ENCODE measurements at places on chromosomes 11 and 22. TPM values are rescaled to one million over a fixed set of nuclear protein-coding genes. Genes with fewer than 3 reads are reported as not detected.

DNA sequence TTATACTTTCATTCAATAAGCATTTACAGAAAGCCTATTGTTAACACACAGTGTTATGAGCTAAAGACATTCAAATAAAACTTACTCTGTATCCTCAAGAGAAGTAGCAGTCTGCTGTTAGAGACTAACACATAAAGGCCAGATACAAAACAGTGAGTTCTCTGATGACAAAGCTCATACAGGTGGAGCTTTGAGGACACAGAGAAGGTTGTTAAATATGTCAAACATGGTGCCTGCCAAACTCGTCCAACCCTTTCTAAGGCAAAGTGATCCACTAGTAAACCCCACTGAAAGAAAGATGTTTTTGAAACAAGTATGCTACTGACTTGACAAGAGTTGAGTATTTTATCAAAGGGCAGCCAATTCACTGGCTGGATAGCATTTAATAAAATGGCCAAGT is 70.1 kb downstream of the C2CD3 start:
- no peak for DNase-seq

DNA sequence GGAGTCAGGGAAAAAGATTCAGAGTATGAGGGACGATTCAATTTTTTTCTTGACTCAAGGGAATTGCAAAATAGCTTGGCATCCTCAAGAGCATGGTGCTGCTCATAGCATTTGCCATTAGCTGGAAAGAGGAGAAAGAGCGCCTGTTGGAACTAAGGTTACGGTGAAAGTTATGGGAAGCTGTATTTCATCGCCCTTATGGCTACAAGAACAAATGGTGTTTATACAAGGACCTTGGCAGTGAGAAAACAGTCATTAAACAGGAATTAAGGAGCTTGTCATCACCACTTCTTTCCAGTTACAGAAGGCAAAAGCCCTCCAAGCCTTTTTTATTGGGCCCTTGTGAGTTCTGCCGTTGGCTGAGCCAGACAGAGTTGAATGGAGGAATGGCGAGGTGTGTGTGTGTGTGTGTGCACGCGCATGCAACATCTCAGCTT is 74.2 kb downstream of the ALX4 start:
- peak; percentile 74 for DNase-seq

- DNase-seq, result no peak
Observed at GRCh38 chr11:112565551-112565950, 304.9 kb upstream of the PLET1 start.

DNA sequence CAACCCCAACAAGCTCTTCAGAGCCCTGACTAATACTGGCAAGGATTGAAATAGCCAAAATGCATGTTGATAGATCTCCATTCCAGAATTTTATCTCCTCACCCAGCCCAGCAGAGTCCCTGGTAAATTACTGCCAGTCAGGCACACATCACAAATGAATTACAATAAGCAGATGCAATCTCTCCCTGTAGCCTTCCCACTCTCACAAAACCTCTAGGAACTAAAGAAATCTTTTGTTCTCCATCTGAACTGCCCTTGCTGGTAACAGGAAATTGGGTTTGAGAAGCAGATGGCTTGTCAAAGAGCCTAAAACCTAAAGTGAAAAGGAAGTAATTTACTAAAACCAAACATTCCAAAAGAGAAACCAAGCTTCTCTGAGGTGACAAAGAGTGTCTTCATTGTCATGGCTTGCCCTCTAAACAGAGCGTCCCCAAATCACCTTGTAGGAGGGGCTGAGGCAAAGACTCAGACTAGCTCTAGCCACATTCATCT is 59.5 kb downstream of the FAM168A start:
- no peak for DNase-seq

DNA sequence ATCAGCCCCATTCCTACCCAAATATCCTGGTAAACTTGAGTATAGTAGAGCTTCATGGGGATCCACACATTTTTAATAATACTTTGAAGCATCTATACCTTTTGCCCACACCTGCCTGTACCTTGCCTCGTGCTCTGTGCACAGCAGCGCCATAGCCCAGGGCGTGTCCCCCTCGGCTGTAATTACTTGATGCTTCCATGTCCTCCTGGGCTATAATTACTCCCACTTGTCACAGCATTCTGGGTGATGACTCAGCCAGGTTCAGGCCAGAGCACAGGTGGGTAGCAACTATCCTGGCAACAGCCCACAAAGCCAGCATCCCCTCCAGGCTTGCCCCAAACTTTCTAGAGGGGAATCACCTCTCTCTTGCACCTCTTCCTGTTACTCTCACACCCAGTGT is 23.7 kb upstream of the SLC36A4 start:
- DNase-seq, result no peak

- DNase-seq, result peak; percentile 66
Observed at GRCh38 chr22:31753005-31753633, 700 bp upstream of the DEPDC5 start.

DNA sequence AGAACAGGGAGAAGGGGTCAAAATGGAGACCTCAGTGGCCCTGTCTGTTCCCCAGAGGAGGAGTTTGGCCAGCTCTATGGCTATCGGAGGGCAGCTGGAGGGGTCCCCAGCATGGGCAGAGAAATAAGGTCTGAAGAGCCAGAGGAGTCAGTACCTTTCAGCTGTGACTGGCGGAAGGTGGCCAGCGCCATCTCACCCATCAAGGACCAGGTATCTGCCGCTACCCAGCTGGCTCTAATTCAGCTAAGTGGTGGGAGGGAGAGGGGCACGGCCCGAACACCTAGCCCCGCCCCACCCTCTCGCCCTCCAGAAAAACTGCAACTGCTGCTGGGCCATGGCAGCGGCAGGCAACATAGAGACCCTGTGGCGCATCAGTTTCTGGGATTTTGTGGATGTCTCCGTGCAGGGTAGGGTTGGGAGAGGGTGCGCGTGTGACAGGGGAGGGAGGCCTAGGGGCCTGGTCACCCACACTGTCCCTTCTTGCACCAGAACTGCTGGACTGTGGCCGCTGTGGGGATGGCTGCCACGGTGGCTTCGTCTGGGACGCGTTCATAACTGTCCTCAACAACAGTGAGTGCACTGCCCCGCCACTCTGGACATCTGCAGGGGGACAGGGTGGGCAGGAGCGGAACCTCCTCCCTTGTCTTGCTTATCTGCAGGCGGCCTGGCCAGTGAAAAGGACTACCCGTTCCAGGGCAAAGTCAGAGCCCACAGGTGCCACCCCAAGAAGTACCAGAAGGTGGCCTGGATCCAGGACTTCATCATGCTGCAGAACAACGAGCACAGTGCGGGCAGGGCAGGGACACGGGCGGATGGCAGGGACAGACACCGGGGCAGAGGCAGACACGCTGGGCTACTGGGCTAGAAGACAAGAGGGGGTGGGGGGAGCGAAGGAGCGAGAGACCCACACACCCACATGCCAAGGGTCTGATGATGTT is 2.8 kb downstream of the CTSW start:
- DNase-seq, result no peak

- DNase-seq, result peak; percentile 58
Observed at GRCh38 chr11:2166091-2166851, 5.3 kb upstream of the INS start.

DNA sequence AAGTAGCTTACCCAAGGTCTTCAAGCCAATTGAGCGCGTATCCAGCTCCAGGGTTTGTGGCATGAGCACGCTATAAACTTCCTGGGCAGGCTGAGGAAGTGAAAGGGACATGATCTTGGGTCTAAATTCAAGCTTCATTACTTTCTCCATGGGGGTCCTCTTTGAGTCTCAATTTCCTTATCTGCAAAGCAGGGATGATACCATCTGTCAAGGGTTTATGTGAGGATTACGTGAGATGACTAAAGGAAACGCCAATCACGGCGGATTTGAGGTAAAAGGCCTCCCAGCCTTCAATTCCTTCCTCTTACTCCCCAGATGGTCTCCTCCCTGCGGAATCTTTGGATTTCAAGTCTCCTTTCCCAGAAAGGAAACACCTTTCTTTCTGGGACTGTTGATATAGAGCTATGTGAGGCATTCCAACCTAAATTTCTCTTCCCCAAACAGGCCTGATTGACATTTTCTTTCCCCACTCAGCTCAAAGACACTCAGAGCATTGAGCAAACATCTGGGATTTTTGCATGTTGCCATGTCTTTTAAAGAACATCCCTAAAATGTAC is 474.4 kb downstream of the INSC start:
- DNase-seq, result no peak

Gene TRIM51
- total RNA-seq, result not detected

- no peak for DNase-seq
Observed at GRCh38 chr11:78991681-78992080, 417.0 kb upstream of the NARS2 start.

Gene ADM2
- total RNA-seq, result 0.74 TPM

GRCh38 chr11:8732324-8732670 is 49.7 kb downstream of the RPL27A start:
- DNase-seq, result no peak

GRCh38 chr11:62905927-62906531 is 15.1 kb downstream of the CHRM1 start:
- peak; percentile 87 for DNase-seq

Gene FAM118A
- total RNA-seq, result 14.6 TPM

DNA sequence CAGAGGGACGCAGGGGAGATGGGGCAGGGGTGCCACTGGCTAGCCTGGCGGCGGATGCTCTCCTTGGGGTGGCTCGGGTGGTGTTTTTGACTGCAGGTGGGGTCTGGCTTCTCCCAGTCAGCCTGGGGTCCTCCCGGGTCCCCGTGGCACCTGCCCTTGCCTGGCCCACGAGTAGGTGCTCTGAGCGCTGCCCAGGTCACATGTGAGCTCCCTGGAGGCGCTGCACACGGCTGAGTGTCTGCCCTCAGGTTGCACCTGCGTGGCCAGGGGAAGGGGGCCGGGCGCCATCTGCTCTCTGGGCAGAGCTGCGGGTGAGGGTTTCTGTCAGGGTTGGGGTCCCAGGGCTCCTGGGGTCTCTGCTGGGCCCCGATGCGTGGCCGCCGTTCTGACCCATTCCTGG is 5.2 kb downstream of the TSPAN4 start:
- no peak for DNase-seq

- no peak for DNase-seq
Observed at GRCh38 chr11:103067118-103067517, 24.8 kb downstream of the DCUN1D5 start.

- DNase-seq, result no peak
Observed at GRCh38 chr22:43910178-43910695, 13.4 kb upstream of the PNPLA3 start.

GRCh38 chr11:132913295-132913694 is 619.0 kb downstream of the OPCML start:
- DNase-seq, result no peak

Gene OSBPL5
- 34.2 TPM for total RNA-seq

GRCh38 chr11:65576867-65577755 is 1.3 kb downstream of the EHBP1L1 start:
- no peak for DNase-seq
